ENCODE measurements at places on chromosomes 7 and 10.

DNA sequence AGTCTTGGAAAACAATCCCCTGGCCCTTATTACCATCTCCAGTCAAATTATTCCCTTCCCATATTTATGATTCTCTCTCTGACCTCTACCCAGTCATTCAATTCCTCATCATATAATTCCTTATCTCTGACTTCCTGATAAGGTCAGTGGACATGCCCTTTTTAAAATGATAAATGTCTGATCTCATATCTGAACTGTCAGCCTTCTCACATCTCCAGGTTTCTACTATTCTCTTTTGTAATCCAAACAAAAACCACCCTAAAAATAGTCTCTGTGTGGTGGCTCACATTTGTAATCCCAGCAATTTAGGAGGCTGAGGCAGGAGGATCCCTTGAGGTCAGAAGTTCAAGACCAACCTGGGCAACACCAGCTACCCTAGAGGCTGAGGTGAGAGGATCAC is 11.9 kb downstream of the GSDME start:
- DNase-seq = no peak

DNA sequence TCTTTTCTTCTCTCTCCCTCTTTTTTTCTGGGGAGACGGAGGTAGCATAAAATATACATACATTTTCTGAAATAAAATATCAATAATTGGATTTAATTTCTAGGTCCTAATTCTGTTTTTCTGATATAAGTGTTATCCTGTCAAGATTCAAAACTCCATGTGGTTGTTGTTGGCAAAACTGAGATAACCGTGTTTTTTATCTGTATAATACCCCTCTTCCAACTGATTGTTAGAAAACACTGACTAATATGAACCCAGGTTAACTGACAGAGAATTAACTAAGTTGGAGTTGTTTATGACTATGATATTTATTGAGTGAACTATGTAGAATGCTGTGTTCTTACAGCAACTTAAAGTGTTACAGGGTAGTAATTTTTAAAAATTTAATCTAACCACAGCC is 236.5 kb upstream of the KAT6B start:
- no peak for DNase-seq

DNA sequence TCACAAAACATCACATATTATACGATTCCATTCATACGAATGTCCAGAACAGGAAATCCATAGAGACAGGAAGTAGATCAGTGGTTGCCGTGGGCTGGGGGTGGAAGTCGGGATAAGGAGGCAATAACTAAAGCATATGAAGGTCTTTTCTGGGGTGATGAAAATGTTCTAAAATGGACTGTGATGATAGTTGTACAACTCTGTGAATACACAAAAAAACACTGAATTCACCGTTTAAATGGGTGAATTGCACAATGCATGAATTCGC is 3.2 kb upstream of the INSIG1 start:
- no peak for DNase-seq

DNA sequence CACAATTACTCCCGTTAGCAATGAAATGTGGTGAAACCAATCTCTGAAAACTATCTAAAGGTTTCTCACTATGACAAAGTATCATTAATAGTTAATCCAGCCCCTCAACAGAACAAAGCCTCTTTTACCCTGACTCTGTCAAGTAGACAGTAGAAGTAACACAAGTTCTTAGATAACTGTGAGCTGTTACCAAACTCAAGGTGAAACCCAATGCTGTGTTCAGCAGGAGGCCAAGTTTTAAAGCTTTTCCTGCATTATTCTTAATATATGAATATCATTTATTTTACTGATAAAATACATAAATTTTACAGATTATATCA is 109.1 kb downstream of the SRPK2 start:
- no peak for DNase-seq

GRCh38 chr10:77390481-77390891 is 247.1 kb downstream of the KCNMA1 start:
- no peak for DNase-seq

DNA sequence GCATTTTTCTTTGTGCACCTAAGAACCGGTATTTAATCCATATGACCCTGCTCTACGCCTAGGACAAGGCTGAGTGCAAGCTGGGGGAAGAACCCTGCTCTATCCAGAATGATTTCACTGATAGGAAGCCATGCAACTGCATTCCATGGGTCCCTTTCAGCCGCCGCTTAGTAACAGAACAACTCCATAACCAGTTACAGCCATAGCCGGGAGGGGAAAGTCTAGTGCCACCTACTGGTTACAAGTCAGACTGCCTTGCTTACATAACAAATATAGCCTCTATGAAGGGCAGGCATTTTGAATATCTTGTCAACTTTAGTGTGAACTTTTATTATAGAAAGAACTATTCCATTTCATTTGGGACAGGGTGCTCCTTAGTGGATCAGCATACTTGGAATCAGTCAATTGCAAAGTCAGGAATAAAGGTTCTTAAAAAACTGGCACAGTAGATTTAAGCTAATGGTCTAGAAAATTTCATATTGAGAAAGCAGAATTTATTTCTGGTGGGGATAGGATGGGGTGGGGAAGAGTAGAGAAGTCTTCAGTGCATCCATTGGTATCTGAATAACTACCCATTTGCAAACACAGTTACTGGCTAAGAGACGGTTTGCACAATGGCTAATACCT is 521.7 kb downstream of the ADRA2A start:
- DNase-seq = no peak

- DNase-seq = no peak
These were observed 667.0 kb downstream of the TYW1 start for GRCh38 chr7:67663644-67664043.

GRCh38 chr10:100267239-100268104 is at the start of gene CWF19L1:
Gene CWF19L1, minus strand, starts transcription at chr10:100267638. Its CDS starts 45 bp downstream, at chr10:100267593.
- peak; percentile 61 for DNase-seq

GRCh38 chr10:132133005-132133404 is 53.7 kb upstream of the DPYSL4 start:
- DNase-seq = no peak

- no peak for DNase-seq
These were observed 319.0 kb upstream of the NPSR1 start for GRCh38 chr7:34338961-34339526.

DNA sequence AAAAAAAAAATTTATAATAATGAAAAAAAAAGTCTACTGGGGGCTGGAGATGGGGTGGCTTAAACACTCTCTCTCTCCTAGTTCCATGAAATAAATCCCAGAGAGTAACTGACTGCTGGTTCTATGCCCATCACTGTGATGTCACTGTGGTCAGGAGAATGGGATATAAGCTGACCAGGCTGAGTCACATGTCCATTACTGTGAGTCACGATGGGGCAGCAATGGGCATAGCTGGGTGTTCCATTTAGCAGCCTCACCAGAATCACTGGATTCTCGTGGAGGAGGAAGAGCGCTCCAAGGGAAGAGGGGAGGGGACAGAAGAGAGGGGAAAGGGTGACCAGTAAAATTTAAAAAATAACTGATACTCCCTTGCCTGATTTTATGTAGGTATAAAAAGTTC is 37.1 kb downstream of the MASTL start:
- DNase-seq = no peak

DNA sequence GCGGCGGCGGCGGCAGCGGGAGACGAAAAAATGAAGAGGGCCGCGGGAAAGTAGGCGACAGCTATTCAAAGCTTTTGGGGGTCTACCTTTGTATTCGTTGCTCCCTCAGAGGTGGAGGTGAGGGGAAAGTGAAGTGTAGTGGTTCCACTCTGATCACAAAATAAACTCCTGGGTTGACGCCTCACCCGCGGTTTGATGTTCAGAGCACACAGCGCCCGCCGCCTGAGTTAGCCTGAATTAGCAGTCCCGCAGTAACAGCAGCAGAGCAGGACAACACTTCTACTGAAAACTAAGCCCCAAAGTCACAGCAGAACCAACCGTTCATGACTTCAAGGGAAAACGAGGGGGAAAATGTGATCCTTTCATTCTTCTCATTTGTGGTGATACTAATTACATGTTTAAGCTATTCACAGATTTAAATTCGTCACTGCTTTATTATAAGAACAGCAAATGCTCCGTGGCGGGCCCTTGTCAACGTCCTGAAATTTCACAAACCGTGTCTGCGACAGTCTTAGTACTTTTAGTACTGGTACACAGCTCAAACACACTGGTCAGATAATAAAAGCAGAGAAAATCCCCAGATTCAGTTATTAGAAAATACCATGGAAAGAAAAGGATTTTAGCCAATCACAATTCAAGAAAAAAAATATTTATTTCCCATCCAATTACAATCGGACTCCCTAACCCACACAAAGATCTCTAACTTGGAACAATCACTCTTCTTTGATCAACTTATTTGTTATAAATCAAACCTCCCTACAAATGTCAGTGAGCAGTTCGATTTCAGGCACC is 563 bp upstream of the JMJD1C start:
- DNase-seq = peak; percentile 16

DNA sequence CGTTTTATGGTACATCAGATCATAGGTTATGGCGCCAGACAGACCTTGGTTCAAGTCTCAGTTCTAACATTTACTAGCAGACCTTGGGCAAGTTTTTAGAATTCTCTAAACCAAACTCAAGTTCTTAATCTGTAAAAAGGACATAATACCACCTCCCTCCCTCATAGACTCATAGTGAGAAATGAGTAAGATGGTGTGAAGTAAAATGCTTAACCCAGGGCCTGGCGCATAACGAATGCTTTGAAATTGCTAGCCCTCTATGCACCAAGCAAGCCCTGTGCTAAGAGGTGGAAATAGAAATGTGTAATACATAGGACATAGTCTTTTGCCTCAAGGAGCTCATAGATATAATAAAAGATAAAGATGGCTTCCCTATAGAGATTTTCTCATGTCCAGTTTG is 17.7 kb upstream of the SLC35B4 start:
- no peak for DNase-seq

GRCh38 chr10:20355915-20356314 is 539.7 kb downstream of the PLXDC2 start:
- no peak for DNase-seq

- DNase-seq = peak; percentile 58
These were observed 147.6 kb downstream of the ARID5B start for GRCh38 chr10:62048919-62049623.

GRCh38 chr10:114920459-114920858 is 17.5 kb upstream of the TRUB1 start:
- DNase-seq = no peak

- no peak for DNase-seq
These were observed 37.4 kb downstream of the VCL start for GRCh38 chr10:74035303-74035702.

- DNase-seq = no peak
These were observed 3.7 kb downstream of the TMEM225B start for GRCh38 chr7:99601656-99602310.

- no peak for DNase-seq
These were observed 13.9 kb downstream of the ADK start for GRCh38 chr10:74164716-74165529.

- DNase-seq = no peak
These were observed 69.3 kb upstream of the NPY start for GRCh38 chr7:24214670-24215069.

- DNase-seq = no peak
These were observed 9.0 kb upstream of the COMTD1 start for GRCh38 chr10:75244487-75245353.

DNA sequence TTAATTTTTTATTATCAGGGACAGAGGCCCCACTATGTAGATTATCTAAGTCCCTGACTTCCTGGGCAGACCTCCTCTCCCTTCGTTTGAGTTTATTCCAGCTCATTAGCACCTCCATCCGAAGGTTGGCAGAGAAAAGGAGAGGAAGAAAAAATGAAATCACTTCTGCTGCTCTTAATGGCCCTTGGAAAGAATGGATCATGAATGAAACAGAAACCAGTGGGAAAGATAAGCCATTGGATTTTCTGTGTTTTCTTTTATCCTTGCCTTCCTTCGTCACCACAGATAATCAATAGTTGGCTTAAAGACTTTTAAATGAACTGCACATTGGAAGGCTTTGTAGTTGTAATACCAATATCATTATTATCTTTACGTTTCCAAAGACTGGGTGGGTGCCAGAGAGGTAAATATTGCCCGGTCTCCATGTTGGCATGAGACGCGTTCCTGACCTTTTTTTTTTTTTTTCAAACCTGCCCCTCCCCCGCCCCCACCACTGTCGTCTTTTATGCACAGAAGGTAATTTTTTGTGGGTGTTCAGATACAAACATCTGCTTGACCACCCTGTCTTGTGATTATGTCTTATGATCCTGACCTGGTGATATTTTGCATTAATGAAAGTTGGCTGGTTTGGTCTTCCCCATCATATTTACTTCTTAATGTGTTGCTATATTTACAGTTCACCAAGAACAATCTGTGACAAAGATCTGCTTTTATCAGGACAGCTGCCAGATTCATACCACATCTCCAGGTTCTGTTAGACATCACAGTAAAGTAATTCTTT is 116.8 kb downstream of the ARID5B start:
- no peak for DNase-seq

DNA sequence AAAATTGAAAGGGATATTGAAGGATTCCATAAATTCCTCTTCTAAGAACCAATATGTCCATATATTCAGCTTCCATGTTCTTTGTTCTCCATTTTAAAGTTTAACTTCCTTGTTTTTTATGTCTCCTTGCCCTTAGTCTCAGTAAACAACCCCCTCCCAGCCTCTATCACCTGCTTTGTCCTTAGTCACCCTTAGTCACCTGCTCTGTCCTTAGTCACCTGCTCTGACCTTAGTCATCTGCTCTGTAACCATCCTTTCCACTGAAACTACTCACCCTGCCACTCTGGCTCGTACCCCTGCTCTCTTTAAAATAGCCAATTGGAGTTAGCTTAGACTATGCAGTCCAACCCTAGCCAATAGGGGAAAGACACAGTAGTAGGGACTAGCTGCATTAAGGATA is 136.2 kb upstream of the TMEM106B start:
- no peak for DNase-seq

DNA sequence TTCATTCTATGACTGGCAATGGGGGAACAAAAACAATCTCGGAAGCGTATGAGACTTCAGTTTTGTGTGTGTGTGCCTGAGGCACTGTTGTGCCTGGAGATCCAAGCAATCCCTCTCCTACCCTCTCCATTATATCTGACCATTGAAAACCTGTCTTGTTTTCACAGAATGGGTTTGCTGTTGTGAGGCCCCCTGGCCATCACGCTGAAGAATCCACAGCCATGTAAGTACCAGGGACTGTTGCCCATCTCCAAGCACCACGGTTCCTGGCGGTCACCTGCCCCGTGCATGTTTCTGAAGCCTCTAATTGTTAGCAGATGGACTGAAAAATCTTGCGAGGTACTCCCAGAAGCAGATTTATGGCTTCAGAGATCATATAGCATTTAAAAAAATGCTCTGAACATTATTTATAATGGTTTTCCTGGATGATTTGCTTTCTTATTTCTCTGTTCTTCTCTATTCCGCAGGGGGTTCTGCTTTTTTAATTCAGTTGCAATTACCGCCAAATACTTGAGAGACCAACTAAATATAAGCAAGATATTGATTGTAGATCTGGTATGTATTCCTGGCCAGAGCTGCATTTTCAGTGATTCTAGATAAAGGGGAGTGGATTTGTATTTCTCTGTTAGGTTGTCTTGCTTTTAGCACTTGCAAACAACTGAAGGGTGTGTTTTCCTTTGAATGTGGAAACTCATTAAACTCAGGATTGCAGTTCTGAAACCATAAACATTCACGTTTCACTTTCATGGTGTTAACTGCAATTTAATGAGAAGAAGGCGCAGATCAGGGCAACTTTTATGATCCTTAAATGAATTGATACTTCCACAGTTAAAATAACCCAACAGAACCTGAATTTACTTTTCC is 288.2 kb downstream of the TWIST1 start:
- DNase-seq = no peak

GRCh38 chr10:4704034-4704545 is 121.9 kb upstream of the AKR1E2 start:
- DNase-seq = no peak

All from stimulated activated CD8-positive, alpha-beta memory T cell treated with anti-CD3 and anti-CD28 coated beads, Interleukin-7, amount 100 ng/mL, for 4 hours (primary cell).